ENCODE measurements at places on chromosomes 1 and 21.

GRCh38 chr1:184685116-184685515 is 69.5 kb downstream of the EDEM3 start:
- DNase-seq: no peak

DNA sequence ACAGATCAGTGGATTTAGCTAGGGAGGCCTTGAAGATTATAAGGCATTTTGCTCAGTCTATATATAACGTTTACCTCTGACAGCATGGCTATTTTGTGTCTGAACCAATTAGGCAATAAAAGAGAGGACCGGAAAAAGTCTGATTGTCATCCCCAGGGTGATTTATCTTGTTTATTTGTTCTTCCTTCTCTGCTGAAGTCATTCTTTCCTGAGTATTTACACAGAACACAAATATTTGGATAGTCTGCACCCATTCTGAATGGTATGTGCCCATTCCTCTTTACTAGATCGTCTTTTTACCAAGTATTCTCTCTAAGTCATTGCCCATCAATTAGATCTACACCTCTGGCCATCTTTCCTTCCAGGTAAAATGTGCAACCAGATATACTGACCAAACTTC is 1602.9 kb downstream of the KCNT2 start:
- DNase-seq: no peak

- DNase-seq: no peak
These were observed at the start of gene SLC26A9 for GRCh38 chr1:205943245-205943644. SLC26A9 (minus strand) TSS chr1:205943456; CDS start chr1:205935820, 7,636 bp downstream.

GRCh38 chr1:175195281-175195680 is 2.7 kb upstream of the KIAA0040 start:
- DNase-seq: no peak

GRCh38 chr1:32179443-32180185 is at the start of gene TXLNA:
TXLNA (plus strand) TSS chr1:32179675; CDS start chr1:32180346, 671 bp downstream.
- peak; percentile 87 for DNase-seq

- DNase-seq: no peak
These were observed 105.3 kb upstream of the CLDN14 start for GRCh38 chr21:36584980-36585940.

DNA sequence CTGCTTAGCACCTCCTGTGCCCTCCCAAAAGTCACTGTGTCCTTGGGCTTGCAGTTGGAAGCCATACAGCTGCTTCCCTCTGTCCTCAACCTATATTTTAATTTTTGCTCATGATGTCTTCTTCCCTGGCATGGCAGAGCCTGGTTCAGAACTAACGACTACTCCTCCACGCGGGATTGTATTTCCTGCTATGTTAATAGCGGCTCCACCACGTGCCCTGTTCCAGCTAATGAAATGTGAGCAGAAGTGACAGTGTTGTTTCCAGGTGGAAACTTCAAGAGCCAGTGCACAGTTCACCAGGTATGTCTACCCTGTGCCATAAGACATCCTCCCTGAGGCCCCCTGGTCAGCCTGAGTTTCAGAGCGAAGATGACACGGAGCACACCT is 52.1 kb downstream of the DHRS3 start:
- no peak for DNase-seq

DNA sequence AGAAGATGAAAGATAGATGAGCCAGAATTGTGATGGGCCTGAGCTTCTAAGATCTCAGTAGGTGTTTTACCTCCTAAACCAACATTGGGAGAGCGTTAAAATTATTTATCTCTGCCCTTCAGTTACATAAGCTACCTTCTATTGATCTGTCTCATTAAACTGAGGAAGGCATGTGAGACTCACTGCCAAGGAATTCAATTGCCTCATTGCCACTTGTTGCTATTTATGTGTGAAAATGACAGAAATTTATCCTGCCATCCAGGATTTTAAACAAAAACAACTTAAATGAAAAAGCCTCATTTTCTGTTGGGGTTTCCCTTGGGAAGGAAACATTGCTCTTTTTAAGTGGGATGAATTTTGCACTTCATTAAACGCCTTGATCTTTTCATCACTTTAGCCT is 78.7 kb upstream of the RUNX1 start:
- DNase-seq: no peak

- no peak for DNase-seq
These were observed 421.4 kb upstream of the RUNX1 start for GRCh38 chr21:35470522-35470921.

DNA sequence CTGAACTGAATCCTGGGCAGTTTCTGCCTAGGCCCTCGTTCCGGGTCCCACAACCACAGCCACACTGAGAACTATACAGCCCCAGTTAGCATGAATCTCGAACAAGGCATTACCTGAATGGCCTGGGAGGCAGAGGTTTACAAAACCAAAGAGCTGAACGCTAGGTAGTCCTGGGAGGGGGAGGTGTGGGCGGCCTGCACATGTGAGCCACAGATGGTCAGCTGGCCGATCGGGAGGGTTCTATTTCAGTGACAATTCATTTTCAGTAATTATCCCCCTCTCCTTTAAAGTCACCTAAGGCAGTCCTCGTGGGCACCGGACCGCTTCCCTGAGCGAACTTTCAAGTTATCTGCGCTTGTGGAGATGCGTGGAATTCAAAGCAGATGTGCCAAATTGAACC is 111.9 kb downstream of the GLIS1 start:
- DNase-seq: no peak

- no peak for DNase-seq
These were observed 11.7 kb downstream of the ATF3 start for GRCh38 chr1:212620293-212620692.

- DNase-seq: no peak
These were observed 7.9 kb downstream of the TFAP2E start for GRCh38 chr1:35580949-35581388.

DNA sequence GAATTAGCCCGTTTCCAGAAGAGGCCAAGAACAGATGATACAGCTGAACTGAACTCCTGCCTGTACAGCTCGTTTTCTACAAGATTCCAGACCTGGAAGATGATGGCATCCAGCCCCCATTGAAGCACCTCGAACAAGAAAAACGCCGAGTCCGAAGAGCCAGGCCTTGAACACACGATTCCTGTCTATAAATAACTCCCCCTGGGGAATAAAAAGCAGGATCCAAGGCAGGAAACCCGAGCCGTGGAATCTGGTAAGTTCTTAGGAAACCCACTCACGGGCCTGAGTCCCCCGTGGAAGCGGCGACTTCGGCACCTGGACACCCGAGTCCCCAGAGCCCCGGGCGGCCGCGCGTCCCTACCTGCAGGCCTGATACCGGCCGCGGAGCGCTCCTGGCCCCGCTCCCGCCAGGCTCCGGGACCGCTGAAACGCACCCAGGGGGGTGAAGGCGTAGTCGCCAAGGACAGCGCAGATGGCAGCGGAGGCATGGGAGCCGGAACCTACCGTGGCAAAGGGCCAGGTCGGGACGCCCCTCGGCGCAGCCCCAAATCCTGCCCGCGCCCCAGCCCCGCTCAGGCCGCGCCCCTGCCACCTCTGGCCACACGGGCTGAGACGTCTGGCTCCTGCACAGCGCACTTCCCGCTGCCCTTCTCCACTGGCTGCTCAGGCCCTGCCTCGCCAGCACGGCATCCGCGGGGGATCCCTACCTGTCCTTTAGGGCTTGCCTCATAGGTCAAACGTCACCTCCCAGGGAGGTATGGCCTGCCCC is 14.0 kb upstream of the HLCS start:
- no peak for DNase-seq

DNA sequence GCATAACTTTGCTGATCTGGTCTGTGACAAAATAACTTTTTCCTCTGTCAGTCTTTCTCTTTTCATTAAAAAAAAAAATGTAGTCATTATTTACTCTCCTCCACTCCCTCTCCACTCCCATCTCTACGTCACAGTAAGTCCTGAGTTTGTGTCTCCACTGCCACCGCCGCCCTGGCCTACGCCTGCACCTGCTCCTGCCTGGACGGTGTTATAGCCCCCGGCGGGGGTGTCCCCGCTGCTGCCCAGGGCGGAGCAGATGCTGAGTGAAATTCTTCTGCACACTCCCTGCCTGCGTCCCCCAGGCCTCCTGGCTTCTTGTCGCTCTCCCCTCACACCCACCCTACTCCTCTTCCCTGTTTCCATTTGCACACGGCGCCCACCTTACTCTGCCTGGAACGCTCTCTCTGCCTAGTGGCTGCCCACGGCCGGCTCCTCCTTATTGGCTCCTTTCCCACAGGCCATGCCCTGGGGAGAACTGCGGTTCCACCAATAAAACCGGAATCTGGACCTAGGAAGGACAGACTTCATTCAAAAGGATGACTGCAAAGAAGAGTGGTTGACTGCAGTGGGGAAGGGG is 55.2 kb upstream of the C1orf174 start:
- DNase-seq: no peak

- DNase-seq: no peak
These were observed 26.8 kb upstream of the CLSTN1 start for GRCh38 chr1:9850442-9851162.

GRCh38 chr1:246875041-246876026 is 56.4 kb downstream of the AHCTF1 start:
- DNase-seq: peak; percentile 88

DNA sequence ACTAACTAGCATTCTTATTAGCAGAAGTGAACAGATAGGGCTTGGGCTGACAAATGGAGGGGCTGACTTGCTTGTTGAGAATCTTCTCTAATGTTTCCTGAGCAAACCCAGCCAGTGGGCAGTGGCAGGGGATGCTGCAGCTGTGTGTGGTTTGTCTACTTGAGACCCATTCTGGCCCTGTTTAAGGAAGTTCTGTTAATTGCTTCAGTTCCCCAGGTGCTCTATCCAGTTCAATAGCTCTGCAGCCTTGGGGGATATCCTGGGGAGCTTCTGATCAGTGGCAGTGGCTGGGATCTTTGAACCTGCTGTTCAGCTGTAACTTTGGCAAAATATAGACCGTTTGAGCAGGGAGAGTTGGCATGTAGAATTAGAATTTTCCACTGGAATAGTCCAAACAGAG is 137.4 kb downstream of the ZNF326 start:
- no peak for DNase-seq

DNA sequence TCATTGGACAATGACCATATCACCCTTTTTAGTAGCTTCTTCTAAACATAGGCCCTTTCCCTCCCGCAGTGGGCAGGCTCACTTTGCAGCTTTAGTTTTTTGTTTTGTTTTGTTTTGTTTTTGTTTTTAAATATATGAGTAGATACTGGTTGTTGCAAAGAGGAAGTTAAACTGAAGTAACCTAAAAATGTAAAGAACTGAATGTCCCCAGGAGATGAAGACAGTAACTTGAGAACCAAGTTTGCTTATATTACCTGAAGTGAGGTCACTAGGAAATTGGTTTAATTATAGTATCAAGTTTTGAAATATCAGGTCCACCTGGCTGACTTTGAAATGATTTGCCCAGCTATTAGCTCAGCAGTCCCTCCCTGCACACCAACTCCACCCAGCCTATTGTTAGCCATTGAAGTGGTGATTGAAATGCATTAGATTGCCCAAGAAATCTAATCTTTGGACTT is 18.2 kb downstream of the SMAP2 start:
- DNase-seq: no peak

DNA sequence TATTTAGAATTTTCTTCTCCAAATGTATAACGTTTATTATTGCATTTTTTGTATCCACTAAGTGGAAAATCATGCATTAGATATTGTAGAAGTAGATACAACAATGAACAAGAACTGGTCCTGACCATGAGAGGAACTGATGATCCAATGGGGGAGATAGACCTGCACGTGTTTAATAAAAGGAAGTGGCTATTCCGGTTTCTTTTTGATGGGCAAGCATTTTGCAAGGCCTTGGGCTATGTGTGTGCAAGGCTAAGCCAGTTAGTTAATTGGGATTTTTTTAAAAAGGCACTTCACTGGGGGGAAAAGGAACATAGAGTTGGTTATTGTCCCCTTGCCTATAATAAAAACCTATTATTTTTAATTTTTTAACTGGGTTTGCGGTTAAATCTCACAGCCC is 961 bp upstream of the VCAM1 start:
- no peak for DNase-seq

GRCh38 chr1:228075801-228076271 is 6.7 kb upstream of the ARF1 start:
- DNase-seq: no peak

DNA sequence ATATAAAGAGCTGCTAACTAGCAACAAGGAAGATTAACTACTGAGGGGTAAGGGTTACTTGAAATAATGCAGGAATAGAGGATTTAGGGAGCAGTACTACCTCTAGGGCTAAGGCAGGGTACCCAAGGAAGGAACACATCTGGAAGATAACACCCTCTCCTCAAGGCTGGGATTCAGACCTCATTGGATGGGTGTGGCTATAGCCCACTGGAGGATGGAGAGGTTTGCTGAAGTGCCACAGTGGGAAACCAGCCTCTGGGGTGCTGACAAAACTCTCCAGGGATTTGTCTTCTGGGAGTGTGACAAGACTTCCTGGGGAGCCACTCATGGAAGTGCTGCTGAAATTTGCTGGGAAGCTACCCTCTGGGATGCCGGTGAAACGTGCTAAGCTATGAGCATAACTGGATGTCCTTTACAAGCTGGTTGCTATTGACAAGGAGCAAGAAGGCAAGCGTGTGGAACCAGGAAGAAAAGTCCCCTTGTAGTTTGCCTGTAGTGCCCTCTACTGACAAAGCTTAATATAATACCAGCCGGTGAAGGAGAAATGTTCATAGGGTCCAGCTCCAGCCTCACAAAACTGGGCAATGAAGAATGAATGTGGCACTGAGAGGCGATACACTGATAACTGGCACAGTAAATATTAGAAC is 122.8 kb upstream of the USP24 start:
- DNase-seq: peak; percentile 79

DNA sequence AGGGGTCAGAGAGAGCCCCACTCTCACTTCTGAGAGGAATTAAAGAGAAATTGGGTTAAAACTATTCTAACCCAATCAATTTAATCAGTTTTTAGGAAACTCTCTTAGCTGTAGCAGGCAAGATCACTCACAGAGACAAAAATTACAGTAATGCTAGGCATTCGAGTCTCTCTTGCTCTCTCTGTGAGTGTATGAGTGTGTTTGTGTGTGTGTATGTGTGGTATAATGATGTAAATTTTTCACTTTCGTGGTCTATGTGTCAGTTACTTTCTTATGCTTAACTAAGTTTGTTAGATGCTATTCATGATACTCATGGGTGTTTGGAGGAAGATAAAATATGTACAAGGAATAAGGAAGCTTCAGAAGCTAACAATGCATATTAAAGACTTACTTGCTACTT is 131.3 kb downstream of the FASLG start:
- peak; percentile 35 for DNase-seq

GRCh38 chr1:58543260-58543659 is 3.3 kb downstream of the OMA1 start:
- no peak for DNase-seq

- no peak for DNase-seq
These were observed 269.3 kb upstream of the LYPLAL1 start for GRCh38 chr1:218904416-218904815.

Measured in IMR-90 (cell line).